ENCODE measurements at places on chromosomes 5 and 9.

GRCh38 chr5:140800816-140801493, at the start of gene PCDHA3:
Gene PCDHA3 (plus strand): TSS chr5:140801057.
- no peak for DNase-seq

GRCh38 chr5:7756453-7756852, 94.5 kb downstream of the CFAP90 start:
- no peak for DNase-seq

GRCh38 chr9:35537913-35538312, 48.0 kb downstream of the RUSC2 start:
- DNase-seq, result no peak

DNA sequence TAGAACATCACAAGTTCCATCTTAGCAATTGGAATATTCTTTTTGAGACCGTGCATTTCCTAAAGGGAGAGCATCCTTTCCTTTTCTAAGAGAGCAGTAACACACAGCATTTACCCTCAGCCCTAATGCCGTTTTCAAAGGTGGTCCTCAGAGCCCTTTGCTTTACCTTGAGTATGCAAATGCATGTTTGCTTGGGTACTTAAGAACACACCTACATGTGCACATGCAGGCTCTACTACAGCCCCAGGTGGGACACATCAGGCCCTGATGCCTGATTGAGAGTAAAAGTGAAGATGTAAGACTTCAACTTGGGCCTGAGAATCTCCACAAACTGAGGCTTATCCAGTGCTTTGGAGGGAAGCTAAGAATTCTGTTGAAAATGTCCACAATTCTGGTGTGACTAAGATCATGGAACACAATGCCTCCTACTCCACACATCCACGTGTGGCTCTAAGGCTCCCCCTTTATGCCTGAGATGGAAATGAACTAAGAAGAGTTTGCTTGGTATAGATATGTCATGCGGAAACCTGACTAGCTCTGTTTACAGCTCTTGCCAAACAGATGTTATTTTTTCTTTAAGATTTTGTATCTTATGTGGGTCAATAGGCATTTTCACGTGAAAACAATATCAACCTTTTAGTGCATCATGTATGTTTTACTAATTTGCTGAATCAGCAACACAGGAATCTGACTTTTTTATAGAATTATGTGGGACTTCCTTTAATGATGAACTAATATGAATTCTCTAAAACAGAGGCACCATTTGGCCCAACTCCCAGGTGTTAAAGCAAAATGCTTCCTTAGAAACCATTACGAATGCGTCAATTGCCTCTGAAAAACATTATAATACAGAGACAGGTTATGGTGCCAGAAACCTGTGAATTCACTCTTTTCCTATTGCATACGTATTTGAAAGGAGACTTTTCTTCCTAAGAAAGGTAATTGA, 48.9 kb upstream of the SLC2A8 start:
- DNase-seq, result no peak

DNA sequence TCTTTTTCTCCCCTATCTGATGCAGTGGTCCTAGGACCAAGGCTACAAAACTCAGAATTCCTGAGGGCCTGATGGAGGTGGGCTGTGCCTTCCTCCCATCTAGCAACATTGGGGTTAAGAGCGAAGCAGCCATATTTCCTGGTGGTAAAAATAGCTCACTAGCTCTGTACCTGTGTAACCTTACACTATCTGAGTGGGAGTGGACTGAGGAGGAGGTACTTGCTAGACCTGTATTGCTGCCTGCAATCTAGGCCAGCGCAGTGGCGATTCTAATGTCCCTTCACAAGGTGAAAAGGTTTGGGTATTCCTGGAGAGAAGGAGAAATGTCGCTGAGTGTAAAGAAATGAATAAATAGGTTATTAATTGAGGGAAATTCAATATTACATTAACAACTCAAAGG, 80.2 kb upstream of the LIFR start:
- DNase-seq, result no peak

- DNase-seq, result no peak
Observed at GRCh38 chr5:9222054-9222976, 323.6 kb downstream of the SEMA5A start.

GRCh38 chr9:130201974-130202373, 29.8 kb downstream of the NCS1 start:
- DNase-seq, result no peak

DNA sequence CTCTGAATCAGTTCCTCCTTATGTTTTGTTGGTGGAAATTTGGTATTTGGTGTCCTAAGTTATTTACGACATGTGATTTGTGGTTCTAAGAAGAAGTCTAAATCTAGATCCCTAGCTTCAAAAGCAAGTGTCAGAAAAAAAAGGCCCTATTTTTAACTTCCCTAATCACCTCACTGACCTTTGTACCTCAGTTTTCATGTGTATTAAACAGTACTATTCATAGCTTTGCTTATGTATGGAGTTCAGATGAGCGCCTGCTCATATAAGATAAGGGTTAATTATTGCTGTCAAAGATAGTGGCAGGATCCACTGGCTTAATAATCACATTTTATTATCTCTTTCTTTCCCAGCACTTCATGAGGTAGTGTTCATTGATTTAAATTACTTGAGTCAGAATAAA, 318.2 kb downstream of the PARP8 start:
- no peak for DNase-seq

DNA sequence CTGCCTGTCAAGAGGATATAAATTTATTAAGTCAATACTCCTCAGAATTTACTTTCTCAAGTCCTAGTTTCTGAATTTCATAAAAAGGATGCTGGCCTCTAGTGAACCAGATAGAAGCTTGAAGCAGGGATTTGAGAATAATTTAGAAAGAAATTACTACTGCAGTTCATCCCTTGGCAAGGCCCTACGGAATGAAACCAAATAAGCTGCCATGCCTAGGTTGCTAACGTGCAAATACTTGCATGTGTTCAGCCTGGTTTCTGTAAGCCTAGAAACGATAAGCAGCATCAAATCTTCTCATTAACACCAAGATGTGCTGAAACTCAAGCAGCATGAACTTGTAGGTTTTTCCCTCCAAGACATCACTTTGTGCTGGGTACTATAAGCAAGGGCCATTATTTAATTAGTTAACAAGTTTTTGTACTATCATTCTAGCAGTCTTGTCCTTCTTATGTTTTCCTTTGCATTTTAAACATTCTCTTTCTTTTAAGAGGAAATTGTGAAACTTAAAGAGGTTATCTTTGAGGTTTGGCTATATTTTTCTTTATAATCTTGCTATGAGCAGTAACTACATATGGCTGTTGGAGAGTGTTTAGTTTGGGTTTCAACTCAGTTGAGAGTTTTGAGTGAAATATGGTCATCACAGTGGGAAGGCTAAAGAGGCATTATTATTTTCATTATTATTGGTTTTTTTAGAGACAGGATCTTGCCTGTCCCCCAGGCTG, 71.8 kb downstream of the ADAMTSL1 start:
- no peak for DNase-seq

- no peak for DNase-seq
Observed at GRCh38 chr9:94080249-94080648, 4.0 kb upstream of the PTPDC1 start.
